Tracheal epithelial cell (primary cell): ENCODE measurements at places on chromosomes 7 and 10. TPM values are rescaled to one million over a fixed set of nuclear protein-coding genes. Genes with fewer than 3 reads are reported as not detected.

Gene HYAL4
- under 0.01 TPM in 1 of 2 replicates, not detected in the other for total RNA-seq

Gene PDE1C
- total RNA-seq: under 0.01 and 1.2 TPM in 2 replicates

Gene ELAPOR2
- 1.1 and 5.1 TPM in 2 replicates for total RNA-seq

Gene COL17A1
- 460 and 856 TPM in 2 replicates for total RNA-seq

Gene AEBP1
- total RNA-seq: 3.6 TPM in 1 of 2 replicates, not detected in the other

Gene SPACDR
- 0.48 and 0.85 TPM in 2 replicates for total RNA-seq

Gene ING3
- total RNA-seq: 7.0 and 8.0 TPM in 2 replicates

Gene SMKR1
- 0.24 TPM in 1 of 2 replicates, not detected in the other for total RNA-seq

Gene WEE2
- total RNA-seq: not detected in 2 replicates

Gene ANKRD1
- total RNA-seq: 0.21 and 21.2 TPM in 2 replicates

Gene OR6B1
- not detected in 2 replicates for total RNA-seq

Gene GDF10
- total RNA-seq: under 0.01 TPM in 1 of 2 replicates, not detected in the other

Gene OPN4
- not detected in 2 replicates for total RNA-seq

Gene EIF4EBP2
- 13.5 and 21.3 TPM in 2 replicates for total RNA-seq

Gene IDI2
- total RNA-seq: not detected in 2 replicates
